ENCODE measurements at places on chromosomes 5 and 9.

DNA sequence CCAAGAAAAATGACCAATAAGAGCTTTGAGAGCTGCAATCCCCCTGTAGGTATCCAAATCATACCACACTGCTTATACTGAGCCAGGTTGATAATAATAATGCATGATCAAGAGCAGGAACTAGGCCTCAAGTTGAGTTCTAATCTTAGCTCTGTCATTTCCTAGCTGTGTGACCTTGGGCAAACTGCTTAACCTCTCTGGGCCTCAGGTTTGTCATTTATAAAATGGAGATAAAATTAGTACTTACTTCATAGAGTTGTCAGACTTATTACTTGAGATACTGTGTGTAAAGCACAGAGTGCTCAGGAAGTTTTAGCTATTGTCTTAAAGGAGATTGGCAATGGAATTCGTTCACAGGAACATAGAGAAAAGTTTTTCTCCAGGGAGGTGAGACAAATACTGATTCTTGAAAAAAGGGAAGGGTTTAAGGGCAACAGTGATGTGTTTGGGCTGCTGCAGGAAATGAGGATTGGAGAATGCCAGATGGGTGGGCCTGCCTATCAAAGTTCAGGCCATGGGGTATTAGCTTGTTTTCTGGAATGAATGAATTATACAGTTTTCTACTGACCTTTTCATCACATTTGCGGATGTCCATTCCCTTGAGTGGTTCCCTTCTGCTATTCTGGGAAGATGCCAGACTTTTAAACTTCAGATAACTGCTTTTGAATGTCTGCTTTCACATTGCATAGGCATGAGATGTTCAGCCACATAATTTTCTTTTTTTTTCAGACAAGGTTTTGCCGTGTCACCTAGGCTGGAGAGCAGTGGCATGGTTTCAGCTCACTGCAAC lies 10.2 kb upstream of the ATP6V0E1 start:
- DNase-seq = no peak

DNA sequence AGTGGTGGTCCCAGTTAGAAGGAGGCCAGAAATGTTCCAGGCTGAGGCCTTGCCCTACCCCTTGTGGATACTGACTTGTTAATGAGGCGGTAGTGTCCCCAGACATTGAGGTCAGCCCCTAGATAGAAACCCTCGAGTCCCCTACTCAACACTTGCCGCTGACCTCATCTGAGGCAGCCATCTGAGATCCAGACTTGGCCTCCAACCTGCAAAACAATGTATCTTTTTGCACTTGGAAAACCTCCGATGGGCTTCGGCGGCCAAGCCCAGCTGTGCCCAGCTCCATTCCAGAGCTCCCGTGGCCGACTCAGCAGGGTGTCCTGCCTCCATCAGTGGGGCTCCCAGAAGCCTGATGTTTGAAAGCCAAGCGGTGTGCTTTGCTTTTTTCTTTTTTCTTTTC lies 122.1 kb downstream of the WNK2 start:
- no peak for DNase-seq

DNA sequence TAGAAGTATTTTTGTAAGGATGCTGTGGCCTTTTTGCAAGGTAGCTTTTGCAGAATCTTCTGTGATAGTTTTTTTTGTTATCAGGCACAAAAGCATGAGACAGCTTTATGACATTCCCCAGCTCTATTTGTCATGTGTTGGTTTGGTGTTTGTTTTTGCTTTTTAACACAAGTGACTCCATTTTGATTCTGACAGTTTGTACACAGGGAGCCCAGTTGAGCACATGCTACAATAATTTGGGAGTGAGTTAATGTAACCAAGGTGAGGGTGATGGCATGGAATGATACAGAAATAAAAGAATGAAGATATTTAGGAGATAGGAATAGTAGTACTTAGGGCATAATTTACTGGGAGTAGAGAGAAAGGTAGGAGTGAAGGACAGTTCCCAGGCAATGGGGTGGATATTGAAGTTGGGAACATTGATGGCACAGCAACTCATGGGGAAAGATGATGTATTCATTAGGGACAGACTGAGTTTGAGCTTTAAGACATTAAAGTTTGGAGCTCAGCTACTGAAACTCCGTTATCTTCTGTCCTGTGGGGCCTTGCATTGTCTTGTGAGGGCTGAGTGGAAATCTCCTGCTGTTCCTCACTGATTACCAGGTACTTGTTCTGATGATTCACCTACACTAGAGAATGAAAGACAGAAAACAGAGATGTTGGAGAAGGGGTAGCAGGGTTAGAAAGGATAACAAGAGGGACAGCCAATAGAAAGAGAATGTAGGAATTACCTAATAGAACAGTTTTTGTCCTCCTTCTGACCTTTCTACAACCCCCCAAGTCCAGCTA lies 88.3 kb upstream of the CCDC112 start:
- DNase-seq = no peak

- peak; percentile 5 for DNase-seq
Observed at GRCh38 chr5:135140446-135141204, 106.6 kb upstream of the PITX1 start.

- no peak for DNase-seq
Observed at GRCh38 chr5:16953729-16954128, 17.6 kb upstream of the MYO10 start.

- DNase-seq = no peak
Observed at GRCh38 chr9:89564346-89564878, 40.4 kb upstream of the GADD45G start.

DNA sequence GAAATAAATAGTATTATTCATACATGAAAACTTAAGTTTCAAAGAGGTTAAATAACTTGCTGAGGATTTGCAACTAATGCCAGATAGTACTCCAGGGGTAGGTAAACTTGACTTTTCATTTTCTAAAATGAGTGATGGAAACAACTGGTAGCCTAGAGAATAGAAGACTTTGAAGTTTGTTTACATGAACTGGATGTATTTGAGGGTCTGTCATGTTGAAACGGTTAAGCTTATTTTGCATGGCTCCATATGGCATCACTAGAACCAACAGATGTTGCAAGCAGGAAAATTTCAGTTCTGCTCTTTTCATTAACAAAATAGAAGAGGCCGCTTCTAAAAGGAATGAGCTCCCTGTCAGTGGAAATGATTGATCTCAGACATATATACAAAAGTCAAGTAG lies 105.1 kb upstream of the SGCD start:
- no peak for DNase-seq

DNA sequence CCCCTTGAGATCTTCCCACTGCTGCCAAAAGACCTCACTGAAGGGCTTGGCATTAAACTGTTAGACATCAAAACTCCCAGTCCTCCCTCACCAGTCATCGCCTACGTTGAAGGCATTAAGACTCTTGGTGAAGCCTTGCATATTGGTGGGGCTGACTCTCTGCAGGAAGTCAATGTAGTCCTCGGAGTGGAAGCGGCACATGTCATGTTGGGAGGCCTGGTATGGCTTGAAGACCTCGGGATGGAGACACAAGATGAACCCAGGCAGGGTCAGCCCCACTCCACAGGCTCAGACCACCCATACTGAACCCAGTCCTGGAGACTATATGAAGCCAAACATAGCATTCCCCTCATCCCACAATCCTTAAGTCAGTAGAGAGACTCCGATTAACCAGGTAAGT lies 1.9 kb downstream of the HDAC3 start:
- no peak for DNase-seq

DNA sequence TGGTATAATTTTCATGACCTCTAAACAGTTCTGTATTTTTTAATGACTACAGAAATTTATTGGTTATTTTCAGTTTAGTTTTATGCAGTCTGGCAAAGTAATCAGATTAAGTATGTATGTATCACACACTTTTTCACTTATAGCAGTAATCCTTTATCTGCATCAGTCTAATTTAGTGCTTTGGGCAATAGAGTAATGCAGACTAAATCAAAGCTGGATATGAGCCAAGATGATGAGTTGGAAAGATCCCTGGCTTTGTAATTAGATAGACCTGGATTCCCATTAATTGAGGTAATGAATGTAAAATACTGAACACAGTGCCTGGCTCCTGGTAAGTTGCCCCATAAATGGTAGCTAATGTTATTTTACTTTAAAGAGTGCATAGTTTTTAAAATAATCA lies 215.4 kb upstream of the TLX3 start:
- DNase-seq = no peak

Measured in midbrain (tissue), 1 donor.